ENCODE measurements at places on chromosomes 2 and 18.

GRCh38 chr2:10033251-10034006 is 9.9 kb upstream of the KLF11 start:
- no peak for DNase-seq

DNA sequence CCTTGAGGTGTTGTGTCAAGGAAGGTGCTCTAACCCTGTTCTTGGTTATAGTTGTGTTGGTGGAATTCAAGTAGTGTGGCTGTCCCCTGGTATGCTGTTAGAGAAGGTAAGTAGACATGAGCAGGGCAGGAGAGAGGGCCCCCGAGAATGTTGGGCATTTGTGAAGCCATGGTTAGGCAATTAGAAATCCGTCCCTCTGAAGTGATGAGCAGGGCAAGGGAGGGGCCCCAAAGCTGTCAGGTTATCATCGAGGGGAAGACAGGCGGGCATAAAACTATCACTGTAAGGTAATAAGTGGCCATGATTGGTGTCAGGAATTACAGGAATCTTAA is 5.2 kb downstream of the XRCC5 start:
- DNase-seq, result no peak

GRCh38 chr2:241947004-241947350 is 77.4 kb downstream of the RTP5 start:
- no peak for DNase-seq

DNA sequence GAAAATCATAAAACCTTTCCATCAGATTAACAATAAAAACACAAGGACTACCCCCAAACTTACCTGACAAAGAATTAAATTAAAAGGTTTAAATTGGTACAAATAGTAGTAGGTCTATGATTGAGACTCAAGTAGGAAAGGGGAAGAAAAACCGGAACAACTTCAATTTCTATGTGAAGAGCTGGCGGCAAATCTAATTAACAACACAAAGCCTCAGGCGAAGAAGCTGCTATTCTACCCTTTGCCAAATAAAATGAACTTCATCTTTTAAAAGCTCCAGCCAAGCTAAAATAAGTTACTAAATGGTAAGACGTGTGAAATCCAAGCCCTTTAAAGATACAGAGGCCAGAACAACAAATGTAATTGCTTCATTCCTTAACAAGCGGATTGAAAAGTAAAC is 146.5 kb downstream of the DLGAP1 start:
- DNase-seq, result no peak

- no peak for DNase-seq
Measured at GRCh38 chr2:121286506-121286905, 1.5 kb upstream of the TFCP2L1 start.

DNA sequence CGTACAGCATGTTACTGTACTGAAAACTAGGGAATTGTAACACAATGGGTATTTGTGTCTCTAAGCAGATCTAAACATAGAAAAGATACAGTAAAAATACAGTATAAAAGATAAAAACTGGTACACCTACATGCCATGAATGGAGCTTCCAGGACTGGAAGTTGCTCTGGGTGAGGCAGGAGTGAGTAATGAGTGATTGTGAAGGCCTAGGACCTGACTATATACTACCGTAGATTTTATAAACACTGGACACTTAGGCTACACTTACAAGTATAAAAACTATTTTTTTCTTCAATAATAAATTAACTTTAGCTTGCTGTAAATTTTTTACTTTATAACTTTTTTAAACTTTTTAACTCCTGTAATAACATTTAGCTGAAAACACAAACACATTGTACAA is 324.4 kb upstream of the TNP1 start:
- no peak for DNase-seq

DNA sequence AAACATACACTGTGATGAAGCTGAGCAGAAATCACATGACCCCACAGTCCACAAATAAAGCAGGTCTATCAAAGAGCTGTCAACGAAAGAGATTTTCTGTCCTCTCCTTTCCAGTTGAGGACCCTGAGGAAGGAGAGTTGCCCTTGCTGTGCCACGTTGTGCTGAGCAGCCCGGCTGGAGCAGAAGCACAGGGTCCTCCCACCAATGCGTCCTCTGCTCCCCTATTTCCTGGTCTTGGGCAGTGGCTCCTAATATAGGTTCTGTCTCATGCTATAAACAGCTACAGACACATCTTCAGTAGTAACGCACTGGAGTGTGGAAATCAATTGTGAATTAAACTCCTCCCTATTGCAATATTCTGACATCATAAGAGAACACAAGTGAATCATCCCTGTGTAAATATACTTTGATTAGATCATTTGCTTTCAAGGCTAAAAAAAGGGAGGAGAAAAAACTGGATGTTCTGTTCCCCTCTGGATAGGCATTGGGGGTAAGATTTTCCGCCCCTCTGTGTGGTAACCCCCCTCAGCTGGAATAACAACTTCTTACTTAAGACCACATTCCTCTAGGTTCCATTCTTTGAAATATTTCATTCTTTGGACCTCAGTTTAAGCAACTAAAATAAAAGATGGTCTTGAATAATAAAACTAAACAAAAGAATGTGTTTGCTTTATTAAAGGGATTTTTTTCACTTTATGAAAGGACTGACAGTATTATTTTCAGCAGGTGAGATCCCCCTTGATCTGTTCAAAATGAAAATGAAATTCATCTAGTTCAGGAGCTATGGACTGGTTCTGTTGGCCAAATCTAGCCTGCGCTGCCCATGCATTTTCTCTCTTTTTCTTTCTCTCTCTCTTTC is 8.3 kb upstream of the RHOB start:
- no peak for DNase-seq
